Mucosa of gallbladder (tissue), 1 donor: ENCODE measurements at places on chromosomes 4 and X. TPM values are rescaled to one million over a fixed set of nuclear protein-coding genes. Genes with fewer than 3 reads are reported as not detected.

- DNase-seq = peak; percentile 89
These were observed 10.5 kb downstream of the PTTG2 start for GRCh38 chr4:37970702-37971101.

ARAP2 gene
- 22.3 TPM for total RNA-seq

RPA4 gene
- 0.98 TPM for total RNA-seq

GYPE gene
- total RNA-seq = 0.43 TPM

GRCh38 chr4:8380511-8381415 lies 59.8 kb downstream of the ACOX3 start:
- DNase-seq = no peak

DNA sequence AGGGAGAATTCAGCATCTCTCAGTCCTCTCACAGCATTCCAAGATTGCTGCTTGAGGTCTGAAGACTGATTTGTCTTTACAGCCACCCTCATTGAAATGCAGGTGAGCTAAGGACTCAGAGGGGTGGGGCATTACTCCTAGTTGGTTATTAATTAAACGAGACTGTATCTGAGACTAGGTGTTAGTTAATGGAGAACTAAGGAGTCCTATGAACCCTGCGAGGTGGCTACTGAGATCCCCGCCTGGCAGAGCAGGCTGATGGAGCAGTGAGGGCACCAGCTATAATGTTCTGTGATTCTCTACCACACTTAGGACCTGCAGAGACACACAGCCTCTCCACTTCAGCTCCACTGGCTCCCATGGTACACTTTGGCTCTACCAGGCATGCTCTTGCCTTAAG lies 215.3 kb downstream of the MID1IP1 start:
- no peak for DNase-seq

RGS12 gene
- 47.1 TPM for total RNA-seq

RAI2 gene
- 45.7 TPM for total RNA-seq

LDB2 gene
- 16.9 TPM for total RNA-seq

GRCh38 chr4:182293691-182294255 lies 50.6 kb downstream of the TENM3 start:
- DNase-seq = no peak

- no peak for DNase-seq
These were observed 11.1 kb downstream of the CENPU start for GRCh38 chr4:184722798-184723197.

DNA sequence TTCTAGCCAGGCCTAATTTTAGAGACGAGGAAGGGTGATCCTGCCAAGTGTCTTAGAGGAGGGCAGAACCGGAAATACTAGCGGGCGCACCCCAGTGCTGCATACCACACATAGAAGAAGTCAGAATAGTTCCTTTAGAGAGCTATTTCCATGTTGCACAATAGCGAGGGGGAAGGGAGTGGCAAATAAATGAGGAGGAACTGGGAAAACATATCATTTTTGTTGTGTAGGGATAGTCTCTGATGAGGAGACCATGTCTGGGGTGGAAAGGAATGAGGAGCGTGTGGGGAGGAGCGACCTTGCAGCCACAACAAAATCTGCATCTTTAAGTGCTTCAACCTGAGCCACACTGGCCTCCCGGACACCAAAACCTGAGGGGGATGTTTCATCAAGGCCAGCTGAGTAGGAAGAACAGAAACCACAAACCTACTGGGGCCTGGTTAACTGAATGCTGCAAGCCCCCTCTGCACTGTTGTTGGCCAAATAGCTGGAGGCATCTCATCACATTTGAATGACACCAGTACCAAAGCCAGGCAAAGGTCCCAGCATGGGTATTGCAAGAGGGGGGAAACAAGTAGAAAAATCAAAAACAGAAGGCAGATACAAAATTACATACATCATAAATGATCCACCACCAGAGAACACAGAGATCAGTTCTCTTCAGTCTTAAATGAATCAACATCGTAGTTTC lies 26.7 kb upstream of the C1QTNF7 start:
- peak; percentile 48 for DNase-seq

SPANXN3 gene
- total RNA-seq = not detected

BEX2 gene
- 23.6 TPM for total RNA-seq

DNA sequence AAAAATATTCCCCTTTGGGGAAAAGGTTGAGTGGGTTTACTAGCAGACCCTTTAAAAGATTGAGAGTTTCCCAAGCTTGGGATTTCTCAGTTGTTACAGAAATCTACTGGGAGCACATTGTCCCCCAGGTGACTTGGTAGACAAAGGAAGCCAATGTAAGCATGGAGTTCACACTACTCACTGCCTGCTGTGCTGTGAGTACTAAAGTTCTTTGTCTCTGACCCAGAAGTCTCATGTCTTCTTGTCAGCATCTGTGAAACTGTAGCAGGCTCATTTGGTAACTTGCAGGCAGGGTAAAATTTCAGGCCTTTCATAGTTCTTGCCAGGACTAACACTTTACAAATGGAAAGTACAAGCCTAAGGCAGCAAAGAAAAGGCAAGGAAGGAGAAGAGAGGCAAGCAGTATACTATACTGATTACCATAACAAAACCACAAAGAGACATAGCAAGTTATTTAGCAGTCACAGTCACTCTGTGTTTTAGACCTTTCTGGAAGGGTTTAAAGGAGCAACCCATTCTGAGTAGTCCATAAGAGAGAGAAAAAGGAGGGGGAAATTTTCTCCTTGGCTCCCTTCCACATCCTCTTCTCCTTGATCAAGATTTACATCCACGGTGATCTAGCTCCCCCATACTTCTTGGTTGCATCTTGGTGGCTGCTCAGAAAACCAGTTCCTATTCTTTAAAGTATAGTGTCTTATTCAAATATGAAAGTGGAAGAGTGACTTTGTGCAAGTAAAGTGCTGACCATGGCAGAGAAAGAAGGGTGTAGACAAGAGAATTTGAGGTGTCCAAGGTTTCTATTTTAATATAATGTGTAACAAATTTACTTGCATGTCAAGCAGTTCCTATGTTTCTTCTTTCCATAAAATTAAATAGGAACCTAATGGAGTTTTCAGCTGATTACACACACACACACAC lies 160.0 kb upstream of the PDE5A start:
- no peak for DNase-seq

CYLC1 gene
- not detected for total RNA-seq

- DNase-seq = no peak
These were observed 684.5 kb downstream of the GRID2 start for GRCh38 chr4:92988301-92988700.

NDST4 gene
- total RNA-seq = 0.40 TPM

DNA sequence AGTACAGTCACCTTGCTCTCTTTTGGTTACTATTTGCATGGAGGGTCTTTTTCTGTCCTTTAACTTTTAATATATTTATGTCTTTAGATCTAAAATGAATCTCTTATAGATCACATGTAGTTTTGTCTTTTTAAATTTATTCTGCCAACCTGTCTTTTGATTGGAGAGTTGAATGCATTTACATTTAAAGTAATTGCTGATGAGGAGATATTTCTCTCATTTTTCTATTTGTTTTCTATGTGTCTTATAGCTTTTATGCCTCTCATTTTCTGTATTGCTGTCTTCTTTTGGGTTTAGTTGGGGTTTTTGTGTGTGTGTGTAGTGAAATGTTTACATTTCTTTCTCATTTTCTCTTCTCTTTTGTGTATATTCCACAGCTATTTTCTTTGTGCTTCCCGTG lies 123.5 kb downstream of the TBC1D19 start:
- DNase-seq = no peak

DNA sequence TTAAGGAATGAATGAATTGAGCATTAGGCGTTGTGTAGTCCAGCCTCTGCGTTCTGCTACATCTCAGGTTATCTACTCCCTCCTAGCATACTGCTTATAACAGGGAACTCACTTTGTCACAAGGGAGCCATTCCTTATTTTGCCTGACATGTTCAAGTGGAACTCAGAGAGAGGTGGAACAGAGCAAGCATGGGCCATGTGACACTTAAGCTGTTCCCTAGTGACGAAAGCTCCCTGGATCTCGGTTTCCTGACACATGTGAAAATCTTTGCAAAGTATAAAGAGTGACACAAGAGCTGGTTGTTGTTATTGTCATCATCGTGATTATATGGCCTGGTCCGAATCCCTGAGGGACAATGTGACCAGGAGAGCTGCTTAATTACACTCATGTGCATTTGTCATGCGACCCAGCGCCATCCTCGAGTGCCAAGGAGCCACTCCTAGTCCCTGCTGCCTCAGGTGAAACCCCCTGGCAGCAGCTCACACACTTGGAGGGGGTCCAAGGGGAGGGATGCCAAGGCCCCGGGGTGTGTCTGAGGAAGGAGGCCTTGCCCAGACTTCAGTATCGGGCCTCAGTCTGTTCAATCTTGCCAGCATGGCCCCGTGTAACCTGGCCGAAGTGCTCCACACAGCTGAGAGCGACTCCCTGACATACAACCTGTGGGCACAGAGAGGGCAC lies 98.5 kb upstream of the MAP3K15 start:
- DNase-seq = peak; percentile 12

- no peak for DNase-seq
These were observed 633.5 kb downstream of the BCOR start for GRCh38 chrX:39464253-39464652.

- no peak for DNase-seq
These were observed 960.5 kb downstream of the RPA4 start for GRCh38 chrX:97844161-97844560.

DNA sequence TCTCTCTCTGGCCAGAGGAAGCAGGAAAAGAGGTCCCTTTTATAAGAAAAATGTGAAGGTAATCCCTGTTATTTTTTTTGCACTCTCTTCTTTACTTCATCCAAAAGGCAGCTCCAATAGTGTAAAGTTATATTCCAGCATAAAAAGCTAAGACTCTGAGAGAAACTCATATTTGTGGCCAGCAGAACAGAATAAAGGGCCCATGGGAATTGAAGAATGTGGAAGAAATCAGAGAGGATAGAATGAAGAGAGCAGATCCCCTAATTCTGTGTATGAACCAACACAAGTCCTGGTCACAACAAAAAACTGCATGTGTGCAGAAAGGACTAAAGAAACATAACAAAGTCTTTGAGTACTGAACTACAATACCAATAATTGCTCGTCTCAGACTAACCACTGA lies 22.3 kb downstream of the RPS6KA6 start:
- no peak for DNase-seq

DNA sequence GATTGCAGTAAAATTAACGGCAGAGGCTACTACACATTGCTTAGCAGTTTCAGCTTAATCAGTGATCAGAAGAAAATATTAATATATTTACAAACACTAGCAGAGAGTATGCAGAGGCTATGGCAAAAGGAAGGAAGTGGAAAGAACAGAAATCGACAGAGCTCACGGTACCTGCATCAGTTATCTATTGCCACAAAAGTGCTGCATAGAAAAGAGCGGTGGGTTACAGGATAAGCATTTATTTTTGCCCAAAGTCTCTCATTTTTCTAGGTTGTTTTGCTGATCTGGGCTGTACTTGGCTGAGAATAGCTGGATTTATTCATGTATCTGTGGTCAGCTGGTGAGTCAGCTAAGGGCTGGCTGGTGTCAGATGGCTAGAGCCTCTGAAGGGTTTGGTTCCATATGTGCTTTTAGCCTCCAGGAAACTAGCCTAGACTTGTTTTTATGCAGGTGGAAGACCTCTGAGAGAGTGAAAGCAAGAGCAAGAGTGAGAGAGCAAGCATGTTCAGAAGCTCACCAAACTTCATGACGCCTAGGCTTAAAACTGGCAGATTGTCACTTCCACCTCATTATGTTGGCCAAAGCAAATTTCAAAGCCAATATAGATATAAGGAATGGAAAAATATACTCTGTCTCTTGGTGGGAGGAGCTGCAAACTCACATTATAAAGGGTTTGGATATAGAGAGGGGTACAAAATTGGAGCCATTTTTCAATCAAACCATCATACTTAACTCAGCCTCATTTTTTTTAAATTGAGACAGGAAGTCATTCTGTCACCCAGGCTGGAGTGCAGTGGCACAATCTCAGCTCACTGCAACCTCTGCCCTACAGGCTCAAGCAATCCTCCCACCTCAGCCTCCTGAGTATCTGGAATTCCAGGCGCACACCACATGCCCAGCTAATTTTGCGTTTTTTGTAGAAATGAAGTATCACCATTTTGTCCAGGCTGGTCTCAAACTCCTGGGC lies 153.2 kb upstream of the RPL34 start:
- DNase-seq = no peak

DNA sequence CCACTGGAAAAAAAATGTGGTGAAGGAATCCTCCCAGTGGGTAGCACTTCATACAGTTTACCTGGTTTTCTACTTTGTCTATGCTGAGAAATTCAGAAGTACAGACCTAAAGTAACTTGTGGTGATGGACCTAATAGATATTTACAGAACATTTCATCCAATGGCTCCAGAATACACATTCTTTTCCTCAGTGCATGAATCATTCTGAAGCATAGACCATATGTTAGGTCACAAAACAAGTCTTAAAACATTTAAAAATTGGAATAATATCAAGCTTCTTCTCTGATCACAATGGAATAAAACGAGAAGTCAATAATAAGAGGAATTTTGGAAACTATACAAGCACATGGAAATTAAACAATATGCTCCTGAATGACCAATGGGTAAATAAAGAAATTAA lies 450.1 kb upstream of the INTU start:
- no peak for DNase-seq

DNA sequence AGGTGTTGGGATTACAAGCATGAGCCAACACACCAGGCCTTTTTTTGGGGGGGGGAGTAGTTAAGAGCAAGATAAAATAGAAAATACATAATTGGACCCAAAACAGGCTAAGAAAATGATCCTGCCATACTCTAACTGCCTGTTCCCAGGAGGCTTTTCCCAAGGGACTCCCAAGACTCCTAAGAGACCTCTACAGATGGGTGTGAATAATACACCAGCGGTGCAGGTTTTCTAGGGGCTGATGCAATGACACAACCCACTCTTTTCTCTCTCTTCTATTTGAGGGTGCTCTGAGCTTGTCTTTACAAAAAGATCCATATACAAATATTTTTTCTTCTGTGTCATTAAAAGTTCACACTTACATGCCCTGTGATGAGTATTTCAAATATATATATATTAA lies 116.9 kb downstream of the RASL11B start:
- DNase-seq = no peak

TMEM31 gene
- not detected for total RNA-seq

DNA sequence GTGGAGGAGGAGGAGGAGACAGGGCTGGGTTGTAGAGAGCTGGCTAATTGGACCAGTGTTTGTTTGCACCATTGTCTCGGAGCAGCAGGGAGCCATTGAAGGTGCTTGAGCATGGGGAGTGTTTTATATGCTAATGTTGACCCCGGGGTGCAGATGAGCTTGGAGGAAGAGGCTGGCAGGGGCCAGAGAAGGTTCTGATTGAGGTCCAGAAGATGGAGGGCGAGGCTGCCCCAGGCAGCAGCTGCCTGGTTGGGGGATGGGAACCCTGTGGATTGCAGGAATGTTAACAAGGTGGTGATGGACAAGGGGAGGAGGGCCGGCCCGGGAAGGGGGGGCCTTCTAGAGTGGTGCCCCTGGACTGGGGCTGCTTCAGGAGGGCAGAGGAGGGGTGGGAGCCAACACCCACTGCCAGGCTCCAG lies 18.0 kb downstream of the DOK7 start:
- DNase-seq = no peak

GRCh38 chr4:85598936-85599335 lies 124.0 kb downstream of the ARHGAP24 start:
- no peak for DNase-seq
